ENCODE measurements at places on chromosomes 1 and 21. TPM values are rescaled to one million over a fixed set of nuclear protein-coding genes. Genes with fewer than 3 reads are reported as not detected.

The PPFIA4 gene
- 28.3 TPM for polyA plus RNA-seq

The FHL3 gene
- 41.6 TPM for polyA plus RNA-seq

DNA sequence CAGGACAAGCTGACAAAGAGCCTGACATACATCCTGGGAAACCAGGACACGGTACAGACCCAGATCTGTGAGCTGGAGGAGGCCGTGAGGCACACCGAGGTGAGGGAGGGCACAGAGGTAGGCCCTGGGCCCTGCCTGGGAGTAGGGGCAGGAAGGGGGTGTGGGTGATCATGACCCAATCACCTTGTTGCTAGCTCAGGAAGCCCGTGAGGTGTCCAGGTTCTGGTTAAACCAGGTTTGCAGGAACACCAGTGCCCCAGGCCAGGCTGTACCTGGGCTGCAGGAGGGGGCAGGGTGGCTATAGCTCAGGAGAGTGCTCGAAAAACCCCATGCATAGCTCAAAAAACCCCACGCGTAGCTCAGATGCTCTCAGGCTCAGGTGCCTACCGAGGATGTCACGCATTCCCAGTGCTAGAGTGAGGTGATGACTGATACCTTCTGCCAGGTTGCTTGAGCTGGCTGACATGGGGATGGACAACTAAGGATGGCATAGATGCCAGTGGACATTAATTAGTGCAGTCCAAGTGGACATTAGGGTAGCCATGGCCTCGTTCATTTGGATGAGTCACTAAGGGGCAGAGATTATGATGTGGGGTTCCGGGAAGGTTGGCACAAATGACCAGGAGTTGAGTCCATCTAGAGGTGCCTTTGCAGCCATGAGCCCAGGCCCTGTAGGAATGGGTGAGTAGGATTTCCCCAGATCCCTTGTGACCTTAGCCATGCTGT lies 3.7 kb downstream of the TRIM46 start:
- no peak for DNase-seq

DNA sequence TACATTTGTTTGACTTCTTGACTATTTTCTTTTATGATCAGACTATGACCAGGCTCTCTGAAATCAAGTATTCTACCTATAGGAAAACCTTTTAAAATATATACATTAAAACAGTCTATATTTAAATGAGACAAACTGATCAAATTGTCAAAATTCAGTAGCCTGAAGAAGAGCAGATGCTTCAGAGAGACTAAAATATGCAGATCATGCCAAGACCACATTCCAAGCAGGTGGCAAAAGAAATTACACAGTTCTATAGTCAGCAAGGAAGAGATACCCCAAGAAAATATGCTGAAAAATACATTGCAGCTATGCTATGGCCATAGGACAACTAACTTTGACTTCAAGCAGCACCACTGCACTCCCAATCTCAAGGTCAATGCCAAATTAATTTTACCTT lies 3.5 kb downstream of the LPGAT1 start:
- no peak for DNase-seq

DNA sequence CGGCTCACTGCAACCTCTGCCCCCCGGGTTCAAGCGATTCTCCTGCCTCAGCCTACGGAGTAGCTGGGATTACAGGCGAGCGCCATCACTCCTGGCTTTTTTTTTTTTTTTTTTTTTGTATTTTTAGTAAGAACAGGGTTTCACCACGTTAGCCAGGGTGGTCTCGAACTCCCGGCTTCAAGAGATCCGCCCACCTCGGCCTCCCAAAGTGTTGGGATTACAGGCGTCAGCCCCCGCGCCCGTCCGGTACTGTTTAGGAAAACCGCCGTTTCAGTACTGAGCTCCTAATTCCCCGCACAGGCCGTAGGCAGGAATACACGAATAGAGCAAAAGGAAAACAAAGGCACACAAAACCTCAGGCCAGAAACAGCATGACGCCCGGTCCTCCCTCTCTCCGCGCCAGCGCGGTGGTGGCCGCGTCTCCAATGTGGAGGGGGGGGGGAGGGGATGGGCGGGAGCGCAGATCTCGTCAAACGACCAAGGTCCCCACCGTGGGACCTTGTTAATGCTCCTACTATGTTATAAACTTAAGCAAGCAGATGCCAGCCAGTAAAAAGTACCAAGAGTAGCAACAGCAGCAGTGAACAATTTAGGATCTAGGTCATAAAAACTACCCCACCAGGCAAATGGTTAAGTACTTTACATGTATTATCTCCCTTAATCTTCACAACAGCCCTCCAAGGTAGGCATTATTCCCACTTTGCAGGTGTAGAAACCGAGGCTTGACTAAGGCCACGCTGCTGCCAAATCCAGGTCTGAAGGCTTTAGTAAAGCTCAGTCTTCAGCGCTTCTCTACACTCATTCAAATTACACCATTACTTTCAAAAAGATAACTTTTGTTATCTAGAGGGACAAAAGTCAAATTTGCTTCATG lies 648 bp upstream of the ADAR start:
- DNase-seq: no peak

Measured in psoas muscle (tissue), 8 donors.